Umbilical cord (tissue), 2 donors: ENCODE measurements at places on chromosomes 3 and 15.

GRCh38 chr3:72369681-72370080, 478.6 kb downstream of the SHQ1 start:
- no peak for DNase-seq

- no peak for DNase-seq
Observed at GRCh38 chr3:39407259-39407629, 724 bp downstream of the RPSA start.

- no peak for DNase-seq
Observed at GRCh38 chr15:78761891-78762385, 49.3 kb downstream of the ADAMTS7 start.

DNA sequence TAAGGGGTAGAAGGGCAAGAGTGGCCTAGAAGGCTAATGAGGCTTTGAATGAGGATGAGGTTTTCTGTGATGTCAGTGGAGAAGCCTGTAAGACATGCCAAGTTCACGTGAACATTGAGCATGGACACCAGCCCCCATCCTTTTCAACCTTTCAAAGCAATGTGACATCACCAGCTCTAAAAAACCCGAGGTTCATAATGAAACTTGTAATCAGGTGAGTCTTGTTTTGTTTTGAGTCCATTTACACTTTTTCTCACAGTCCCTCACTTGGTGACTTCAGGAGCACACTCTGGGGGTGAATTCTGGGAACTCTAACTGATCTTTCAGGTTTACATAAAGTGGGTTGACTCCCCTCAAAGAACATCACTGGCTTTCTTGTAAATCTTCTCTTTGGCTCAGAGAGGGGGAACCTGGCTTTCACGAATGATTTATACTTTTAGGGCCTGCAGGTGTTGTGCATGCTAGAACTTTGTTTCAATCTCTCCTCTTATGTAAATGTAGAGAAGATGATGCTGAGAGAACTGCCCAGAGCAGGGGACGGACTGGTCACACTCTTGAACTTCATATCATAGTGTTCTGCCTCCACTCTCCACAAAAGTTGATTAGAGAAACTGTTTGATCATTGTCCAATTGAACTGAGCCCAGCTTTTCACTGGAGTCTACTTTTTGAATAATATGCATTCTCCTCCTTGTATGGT, 224.7 kb upstream of the SATB1 start:
- DNase-seq = no peak

GRCh38 chr15:100940767-100941379, 21.7 kb downstream of the LRRK1 start:
- no peak for DNase-seq

- DNase-seq = peak; percentile 79
Observed at GRCh38 chr3:190746986-190747385, 115.5 kb downstream of the GMNC start.

- no peak for DNase-seq
Observed at GRCh38 chr3:172987273-172987672, 153.8 kb downstream of the SPATA16 start.

DNA sequence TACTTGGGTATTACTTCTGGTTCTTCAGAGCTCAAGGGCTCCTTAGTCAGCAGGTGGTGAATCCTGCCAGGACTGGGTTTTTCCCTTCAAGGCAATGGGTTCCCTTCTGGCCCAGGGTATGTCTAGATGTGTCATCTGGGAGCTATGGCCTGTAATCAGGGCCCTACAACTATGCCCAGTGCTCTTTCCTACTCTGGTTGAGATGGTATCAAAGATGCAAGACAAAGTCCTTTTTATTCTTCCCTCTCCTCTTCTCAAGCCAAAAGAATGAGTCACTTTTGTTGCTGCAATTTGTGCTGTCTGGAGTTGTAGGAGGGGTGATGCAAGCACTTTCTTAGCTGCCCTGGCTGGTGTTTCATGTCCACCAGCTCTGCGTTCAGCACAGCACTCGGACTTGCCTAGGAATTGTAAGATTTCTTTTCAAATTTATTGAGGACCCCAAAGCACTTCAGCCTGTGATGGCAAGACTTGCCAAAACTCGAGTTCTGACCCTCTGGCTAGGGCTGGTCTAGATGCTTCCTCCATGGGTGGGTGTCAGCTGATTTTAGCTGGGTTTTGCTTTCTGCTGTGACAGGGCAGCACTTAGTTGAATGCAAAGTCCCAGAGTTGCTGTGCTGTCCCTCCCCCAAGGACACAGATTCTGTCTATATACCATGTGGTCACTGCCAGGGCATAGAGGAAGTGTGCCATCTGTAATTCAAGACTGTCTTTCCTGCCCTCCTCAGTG, 129.2 kb upstream of the CBLB start:
- no peak for DNase-seq

DNA sequence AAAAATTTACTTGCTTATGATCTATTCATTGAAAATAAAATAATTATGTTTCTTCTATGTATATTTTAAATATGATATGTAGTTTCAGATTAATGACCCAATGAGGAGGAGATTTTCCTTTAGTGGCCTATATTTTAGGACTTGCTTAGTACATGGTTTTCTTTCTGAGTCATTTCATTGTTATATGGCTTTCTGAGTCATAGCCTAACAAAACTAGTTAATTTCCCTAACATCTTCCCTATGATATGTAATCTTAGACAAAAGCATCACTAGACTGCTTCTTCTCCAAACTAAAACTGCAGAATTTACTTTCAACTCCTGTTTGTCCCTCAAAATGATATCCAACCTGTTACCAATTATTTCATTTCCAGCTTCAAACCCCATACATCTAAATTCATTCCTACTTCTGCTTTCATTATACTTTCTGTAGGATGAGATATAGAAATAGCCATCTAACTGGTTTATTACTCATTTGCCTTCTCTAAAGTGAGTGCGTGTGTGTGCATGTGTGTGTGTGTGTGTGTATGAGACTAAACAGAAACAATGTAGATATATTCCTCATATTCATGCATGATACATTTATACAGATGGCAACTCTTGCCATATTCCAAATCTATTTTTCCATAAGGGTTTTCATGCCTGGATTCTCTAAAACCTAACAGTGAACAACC, 915.0 kb upstream of the GBE1 start:
- no peak for DNase-seq

DNA sequence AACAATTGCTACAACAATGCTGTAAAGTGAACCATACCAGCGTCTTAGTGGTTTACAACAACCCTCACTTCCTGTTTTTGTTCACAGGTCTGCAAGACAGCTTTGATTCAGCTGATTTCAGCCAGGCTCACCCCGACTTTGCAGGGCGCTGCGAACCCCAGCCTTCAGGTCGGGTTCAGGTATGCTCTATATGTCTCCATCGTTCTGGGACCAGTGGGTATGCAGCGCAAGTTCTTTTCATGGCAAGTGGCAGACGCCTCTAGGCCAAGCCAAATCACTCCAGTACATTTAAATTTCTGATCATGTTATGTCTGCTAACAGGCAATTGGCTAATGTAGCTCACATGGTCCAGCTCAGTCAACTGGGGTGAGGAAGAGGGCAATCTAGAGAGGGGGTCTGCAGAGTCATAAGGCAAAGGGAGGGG, 52.4 kb upstream of the RGMA start:
- DNase-seq = no peak

- DNase-seq = no peak
Observed at GRCh38 chr3:188370081-188370830, 216.3 kb downstream of the LPP start.

- DNase-seq = no peak
Observed at GRCh38 chr3:142354076-142354475, 93.8 kb downstream of the XRN1 start.

GRCh38 chr3:152416808-152417580, 148.3 kb downstream of the MBNL1 start:
- DNase-seq = no peak

GRCh38 chr15:68843425-68844311, 23.0 kb upstream of the ANP32A start:
- peak; percentile 74 for DNase-seq

GRCh38 chr3:95923496-95924210, 890.7 kb upstream of the EPHA6 start:
- peak; percentile 53 for DNase-seq

DNA sequence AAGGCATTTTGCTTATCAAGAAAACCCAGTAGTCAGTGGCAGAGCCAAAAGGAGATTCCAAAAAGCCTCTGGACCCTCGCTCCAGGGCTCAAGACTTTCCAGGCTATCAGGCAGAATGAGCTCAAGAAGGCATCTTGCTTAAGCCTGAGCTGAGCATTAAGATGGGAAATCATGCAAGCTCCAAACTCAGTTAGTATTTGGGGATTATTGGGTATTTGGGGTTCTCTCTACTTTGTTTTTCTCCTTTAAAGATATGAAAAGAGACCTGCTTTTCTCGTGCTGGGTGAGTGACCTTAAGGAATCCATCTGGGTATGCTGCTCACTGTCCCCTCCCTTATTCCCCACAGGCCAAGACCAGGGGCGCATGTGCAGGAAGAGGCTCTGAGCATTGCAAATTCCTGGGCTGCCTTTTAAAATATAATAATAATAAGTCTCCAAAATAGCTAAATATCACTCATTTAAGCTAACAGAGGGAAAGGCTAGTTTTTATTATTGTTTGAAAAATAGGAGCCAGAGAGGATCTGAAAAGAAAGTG, 75.4 kb upstream of the HACD2 start:
- DNase-seq = peak; percentile 90

- no peak for DNase-seq
Observed at GRCh38 chr3:123447749-123448517, 957 bp downstream of the ADCY5 start.

DNA sequence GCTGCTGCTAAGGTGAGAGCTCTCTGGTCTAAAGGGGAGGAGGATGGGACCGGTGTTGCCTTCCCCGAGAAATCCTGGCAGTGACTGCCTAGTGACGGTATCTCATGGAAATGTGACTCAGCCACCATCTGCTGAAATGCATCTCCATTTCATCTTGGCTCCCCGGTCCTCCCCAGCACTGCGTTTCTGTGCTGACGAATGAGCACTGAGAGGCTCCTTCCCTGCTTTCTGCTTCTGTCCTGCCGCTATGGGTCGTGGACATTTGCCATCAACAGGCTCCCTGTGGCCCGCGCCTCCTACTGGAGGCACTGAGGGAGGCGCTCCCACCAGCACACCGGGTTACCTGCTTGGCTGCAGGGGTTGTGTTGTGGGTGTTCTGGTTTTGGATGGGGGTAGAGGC, 13.5 kb upstream of the SEC13 start:
- no peak for DNase-seq

DNA sequence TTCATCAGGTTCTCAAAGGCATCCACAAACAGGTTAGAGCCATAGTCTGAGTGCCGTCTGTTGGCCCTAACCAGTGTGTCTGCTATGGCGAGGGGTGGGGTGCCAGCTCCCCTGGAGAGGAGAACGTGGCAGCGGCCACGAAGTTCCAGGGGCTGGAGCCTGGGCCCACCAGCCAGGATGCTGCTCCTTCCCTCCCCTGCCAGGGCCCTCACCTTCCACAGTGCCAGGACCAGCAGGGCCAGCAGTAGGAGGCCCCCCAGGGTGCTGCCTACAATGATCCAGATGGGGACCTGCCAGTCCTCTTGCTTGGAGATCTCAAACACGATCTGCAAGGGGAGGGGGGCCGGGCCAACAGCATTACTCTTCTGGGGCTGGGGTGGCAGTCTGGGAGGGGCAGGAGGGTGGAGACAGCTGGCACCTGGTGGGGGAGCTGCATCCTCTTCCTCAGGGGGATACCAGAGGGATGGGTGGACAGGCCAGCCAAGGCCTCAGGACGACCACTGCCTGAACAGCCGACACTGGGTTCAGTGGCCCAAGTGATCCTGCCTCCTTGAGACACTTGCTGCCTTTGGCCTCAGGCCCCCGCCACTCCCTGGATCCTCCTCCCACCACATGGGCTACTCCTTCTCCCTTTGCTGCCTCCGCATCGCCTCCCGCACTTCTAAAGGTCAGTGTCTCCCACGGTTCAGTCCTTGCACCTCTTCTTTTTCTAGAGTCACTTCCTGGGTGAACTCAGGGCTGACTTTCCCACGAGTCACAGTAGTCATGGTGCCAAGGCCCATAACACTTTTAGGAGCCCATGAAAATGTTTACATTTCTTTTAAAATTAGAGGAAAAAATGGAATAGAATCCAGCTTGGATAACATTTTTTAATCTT, 26.3 kb downstream of the FEM1B start:
- no peak for DNase-seq

- no peak for DNase-seq
Observed at GRCh38 chr3:111882194-111882593, 23.1 kb downstream of the PHLDB2 start.

GRCh38 chr3:20375302-20375701, 189.3 kb upstream of the SGO1 start:
- no peak for DNase-seq

GRCh38 chr3:104362319-104362718, 1004.4 kb upstream of the ALCAM start:
- no peak for DNase-seq

DNA sequence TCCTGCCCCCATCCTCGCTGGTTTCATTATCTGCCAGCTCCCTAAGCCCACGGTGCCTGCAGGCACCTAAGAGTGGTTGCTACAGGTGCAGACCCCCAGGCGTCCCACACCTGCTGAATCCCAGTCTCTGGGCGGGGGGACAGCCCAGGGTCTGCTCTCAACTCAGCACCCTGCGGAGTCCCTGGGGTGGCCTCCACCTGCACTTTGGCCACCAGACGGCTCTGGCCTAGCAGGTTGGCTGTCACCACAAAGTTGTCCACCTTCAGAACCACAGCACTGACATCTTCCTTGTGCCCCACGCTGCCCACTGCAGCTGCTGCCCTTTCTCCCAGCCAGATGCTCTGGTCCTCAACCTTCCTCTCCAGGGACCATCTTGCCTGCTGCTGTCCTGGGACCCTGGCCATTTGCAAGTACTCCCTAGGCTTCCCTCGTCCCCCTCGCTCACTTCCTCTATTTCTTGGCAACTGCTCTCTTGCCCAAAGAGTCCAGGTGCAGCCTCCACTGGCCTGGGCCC, 34.9 kb upstream of the SNRPA1 start:
- no peak for DNase-seq

DNA sequence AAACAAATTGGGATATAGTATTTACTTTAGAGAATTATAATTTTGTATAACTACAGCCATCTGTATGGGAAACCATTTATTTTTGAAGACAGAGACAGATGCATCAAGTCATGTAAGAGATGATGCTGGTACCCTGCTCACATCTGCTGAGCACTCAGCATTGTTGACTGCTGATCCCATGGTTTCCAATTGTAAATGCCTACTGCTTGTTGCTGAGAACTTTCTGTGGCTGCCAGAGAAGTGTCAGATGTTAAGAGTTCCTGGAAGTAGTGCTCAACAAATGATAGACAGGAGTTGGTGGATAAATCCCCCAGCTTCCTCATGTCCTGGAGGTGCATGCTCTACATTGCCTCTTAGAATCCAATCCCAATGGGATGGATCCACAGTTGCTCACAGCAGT, 167.1 kb downstream of the OXSM start:
- DNase-seq = no peak

- DNase-seq = no peak
Observed at GRCh38 chr15:25582886-25583285, 144.1 kb upstream of the UBE3A start.

DNA sequence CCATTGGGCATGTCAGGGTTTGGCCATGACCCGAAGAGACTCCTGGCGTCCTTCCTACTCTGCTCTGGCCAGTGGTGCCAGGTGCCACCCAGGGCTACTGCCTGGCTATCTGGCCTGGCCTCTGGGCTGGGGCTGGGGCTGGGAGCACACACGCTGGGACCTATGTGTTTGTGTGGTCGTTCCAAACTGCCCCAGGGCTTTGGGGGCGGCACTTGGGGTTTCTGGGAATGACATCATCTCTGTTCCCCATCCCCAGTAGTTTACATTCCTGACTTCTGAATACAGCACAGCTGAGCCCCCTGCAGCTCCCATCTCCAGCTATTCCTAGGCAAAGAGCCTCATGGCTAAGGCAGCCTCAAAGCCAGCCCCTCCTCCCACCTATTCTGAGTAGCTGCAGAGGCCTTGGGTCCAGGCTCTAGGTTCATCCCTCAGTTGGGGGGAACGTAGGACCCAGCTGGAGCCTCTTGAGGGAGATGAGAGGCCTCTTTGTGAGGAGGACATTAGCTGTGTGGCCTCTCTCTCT, 24.3 kb downstream of the PLEKHO2 start:
- DNase-seq = no peak
